ENCODE measurements at places on chromosomes 5 and 9. TPM values are rescaled to one million over a fixed set of nuclear protein-coding genes. Genes with fewer than 3 reads are reported as not detected.

Gene DBH
- total RNA-seq: not detected

Gene SLC36A3
- total RNA-seq: not detected

Gene WWC1
- total RNA-seq: 7.6 TPM

Gene RIOK2
- total RNA-seq: 15.9 TPM

Gene CCIN
- total RNA-seq: 0.44 TPM

Gene RASGRF2
- total RNA-seq: 0.56 TPM

Gene LRRC70
- total RNA-seq: 0.87 TPM

Data from cardiac ventricle fibroblast (primary cell).